Hematopoietic multipotent progenitor cell treated with erythropoietin and hydrocortisone succinate and interleukin-3 and kit ligand, for 17 days (in vitro differentiated cells): ENCODE measurements at places on chromosomes 7 and 10.

DNA sequence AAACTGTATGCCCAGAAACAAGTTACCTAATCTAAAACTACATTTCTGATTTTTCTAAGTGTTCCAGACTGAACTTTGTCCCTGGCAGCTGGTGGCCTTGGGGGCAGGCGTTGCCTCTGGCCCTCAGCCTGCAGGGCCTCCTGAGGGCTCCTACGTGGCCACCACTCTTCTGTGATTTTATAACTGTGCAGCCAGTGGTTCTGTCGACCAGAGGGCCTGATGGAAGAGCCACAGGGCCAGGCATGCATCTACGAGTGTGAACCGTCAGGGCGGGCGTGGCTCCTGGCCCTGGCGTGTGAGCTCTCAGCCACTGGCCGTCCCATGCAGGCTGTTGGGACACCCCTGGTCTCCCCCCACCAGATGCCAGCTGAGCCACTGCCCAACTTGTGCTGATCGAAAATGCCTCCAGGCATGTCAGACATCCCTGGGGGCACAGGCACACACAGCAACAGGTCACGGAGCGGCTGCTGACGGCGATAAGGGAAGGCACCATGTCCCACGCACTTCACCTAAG lies 173.4 kb downstream of the ZMYND11 start:
- DNase-seq, result no peak

DNA sequence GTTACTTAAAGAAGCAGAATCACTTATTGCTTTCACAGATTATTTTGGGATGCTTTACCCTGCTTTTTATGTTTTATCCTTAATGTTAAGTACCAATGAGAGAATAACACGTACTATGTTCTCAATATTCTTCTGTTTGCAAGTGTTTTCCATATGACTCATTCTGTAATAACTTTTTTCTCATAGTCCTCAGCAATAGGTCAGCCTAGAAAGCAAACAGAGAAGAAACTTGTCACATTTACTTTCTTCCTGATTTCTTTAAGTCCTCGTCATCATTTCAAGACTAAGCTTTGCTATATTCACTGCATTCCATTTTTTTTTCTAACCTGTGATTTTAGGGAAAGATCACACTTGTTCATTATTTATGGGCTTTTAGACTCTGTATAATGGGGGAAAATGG lies 6.8 kb upstream of the AGR2 start:
- DNase-seq, result no peak

DNA sequence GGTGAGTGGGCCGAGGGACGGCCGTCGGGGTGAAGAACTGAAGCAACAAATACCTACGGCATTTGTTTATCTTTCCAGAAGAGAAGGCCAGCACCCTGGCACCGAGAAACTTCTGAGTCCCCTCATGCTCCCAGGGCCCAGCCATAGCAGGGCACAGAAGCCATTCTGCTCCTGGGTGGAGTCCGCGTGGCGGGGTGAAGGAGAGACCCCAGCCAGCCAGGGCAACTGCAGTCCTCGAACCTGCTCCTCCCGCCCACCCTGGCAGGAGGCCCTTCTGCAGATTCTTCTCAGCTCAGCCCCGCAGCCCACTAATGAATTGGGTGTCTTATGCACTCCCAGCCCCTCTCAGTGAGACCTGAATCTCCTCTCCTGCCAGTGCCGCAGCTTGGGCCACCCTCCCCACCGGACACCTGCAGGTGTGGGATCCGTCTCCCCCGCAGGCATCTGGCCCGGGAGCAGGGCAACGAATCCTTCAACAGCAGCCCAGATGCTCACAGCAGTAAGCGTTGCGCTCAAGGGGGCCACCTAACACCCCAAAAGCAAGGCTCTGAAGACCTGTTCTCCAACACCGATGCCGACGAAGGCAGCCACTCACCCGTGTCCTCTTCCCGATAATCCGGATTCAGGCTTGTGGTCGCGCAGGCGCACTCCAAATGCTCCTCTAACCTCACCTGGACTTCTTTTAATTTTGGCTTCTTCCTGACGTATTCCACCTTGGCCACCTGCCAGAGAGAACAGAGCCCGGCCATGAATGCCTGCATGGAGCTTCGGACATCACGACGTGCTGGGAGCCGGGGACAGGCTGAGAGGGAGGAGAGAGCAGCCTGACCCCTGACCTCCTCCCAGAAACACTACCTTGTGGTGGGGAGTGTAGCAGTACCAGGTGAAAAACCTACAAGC lies 18.9 kb downstream of the PDGFA start:
- no peak for DNase-seq

GRCh38 chr7:105837765-105838626 lies 38.4 kb downstream of the ATXN7L1 start:
- no peak for DNase-seq

GRCh38 chr7:29564496-29565223 lies 1.0 kb downstream of the PRR15 start:
- no peak for DNase-seq

- DNase-seq, result no peak
These were observed 54.0 kb upstream of the KCNIP2 start for GRCh38 chr10:101897633-101898032.

- DNase-seq, result no peak
These were observed 33.4 kb downstream of the CDCA7L start for GRCh38 chr7:21912305-21912704.

GRCh38 chr10:785861-786214 lies 96.4 kb upstream of the DIP2C start:
- no peak for DNase-seq

DNA sequence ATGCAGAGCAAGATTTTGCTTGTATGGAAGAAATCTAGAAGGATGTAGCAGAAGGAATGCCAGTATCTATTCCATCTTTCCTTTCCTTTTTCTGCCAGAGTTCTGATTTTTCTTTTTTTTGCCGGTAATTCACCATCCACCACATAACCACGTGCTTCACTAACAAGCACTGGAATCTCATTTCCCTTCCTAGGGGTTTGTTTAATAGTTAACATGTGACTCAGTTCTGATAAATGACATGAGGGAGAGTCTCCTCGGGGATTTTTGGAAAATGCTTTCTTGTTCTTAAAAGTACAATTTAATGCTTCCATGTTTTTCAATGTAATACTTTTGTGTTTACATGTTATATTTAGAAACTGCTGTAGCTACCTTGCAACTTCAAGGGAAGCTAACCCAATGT lies 590.2 kb downstream of the SH2D4B start:
- no peak for DNase-seq

- no peak for DNase-seq
These were observed 18.4 kb downstream of the TMEM273 start for GRCh38 chr10:49169776-49170175.

- no peak for DNase-seq
These were observed 142.9 kb upstream of the AKR1E2 start for GRCh38 chr10:4683137-4683536.

DNA sequence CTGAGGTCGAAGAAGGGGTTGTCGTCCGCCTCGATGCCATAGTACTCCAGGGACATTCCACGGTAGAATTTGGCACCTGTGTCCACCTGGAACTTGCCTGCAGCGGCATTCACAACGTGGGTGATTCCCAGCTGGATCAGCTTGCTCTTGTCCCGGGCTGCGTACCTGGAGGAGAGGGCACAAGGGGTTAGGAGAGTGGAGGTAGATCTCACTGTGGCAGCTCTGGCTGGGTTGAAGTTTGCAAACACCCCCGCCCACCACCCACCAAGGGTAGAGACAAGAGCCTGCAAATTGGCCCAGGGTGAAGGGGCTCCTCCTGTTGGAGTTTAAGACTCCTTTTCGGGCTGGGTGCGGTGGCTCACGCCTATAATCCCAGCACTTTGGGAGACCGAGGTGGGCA lies 15.8 kb upstream of the SAMD8 start:
- no peak for DNase-seq

DNA sequence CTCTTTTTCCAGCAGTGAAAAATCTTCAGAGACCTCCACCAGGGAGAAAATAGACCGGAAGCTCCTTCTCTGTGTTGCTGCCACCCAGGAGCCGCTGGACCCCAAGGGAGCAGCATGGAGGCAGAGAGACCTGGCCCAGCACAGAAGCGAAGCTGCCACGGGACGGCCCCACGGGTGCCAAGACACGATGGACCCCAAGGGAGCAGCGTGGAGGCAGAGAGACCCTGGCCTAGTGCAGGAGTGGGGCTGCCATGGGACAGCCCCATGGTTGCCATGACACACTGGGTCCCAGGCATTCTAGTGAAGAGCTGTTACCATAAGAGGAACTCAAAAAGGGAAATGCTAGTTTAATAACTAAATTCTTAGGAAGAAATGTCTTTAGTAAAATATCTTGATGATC lies 186.3 kb downstream of the PTPRN2 start:
- DNase-seq, result no peak

GRCh38 chr7:157139111-157139809 lies 534 bp downstream of the UBE3C start:
- peak; percentile 52 for DNase-seq

GRCh38 chr7:45584261-45585210 lies 10.4 kb downstream of the ADCY1 start:
- no peak for DNase-seq

GRCh38 chr7:43747328-43748105 lies 11.0 kb upstream of the BLVRA start:
- DNase-seq, result no peak

DNA sequence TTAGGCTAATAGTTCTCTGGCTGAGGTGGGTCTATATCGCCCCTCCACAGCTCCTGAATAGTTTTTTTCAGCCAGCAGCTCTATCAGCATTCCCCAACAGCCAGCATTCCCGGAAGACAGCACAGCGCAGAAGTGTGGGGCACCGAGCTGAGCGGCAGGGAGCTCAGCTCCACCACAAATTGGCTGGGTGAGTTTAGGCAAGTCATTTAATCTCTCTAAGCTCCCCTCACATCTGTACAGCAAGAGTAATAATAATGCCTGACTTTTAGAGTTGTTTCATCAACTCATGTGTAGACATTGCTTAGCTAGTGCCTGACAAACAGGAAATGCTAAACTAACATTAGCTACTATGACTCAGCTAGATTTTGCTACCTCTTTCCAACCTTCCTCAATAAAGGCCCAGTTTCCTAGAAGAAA lies 247.9 kb upstream of the PTN start:
- DNase-seq, result no peak

DNA sequence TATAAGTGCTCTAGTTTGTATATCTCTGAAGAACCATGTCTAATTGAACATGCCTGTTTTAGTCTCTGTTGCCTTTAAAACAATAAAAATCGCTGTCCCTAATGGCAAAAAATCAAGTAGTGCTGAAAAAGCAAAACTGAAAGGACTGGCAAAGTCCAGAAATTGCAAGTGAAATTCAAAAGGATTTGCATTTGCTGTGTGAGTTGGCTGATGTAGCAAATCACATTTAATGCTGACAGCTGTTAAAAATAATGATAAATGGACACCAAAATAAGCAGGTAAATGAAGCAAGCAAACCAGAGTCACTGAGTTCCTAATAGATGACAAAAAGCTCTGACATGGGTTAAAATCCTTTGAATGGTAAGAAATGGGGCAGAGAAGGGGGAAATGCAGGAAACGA lies 874.1 kb downstream of the GRM8 start:
- no peak for DNase-seq

GRCh38 chr7:110868458-110868857 lies 222.5 kb upstream of the LRRN3 start:
- DNase-seq, result no peak

- no peak for DNase-seq
These were observed 491.0 kb downstream of the LRMDA start for GRCh38 chr10:75922435-75922834.

DNA sequence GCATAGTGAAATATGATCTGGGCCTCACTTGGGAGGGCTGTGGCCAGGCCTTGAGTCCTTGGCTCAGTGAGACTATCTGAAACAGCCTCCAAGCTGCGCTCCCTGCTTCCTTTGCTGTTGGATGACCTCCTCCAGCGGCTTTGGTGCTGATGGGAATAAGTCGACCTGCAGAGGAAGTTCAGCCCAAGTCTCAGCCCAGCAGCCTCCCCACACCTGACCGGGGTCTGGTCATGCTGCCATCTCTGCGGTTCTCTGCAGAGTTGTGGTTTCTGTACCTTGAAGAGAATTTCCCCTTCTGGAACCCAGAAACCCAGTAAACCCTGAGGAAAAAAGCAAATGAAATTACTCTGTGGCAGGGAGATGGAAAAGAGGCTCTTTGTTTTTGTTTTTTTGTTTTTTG lies 4.6 kb upstream of the RBAK start:
- DNase-seq, result no peak

GRCh38 chr7:46007990-46008643 lies 87.0 kb upstream of the IGFBP3 start:
- DNase-seq, result no peak

GRCh38 chr7:2248984-2249694 lies 7.1 kb downstream of the NUDT1 start:
- DNase-seq, result no peak

- no peak for DNase-seq
These were observed 582.4 kb upstream of the FZD8 start for GRCh38 chr10:36224431-36224985.

DNA sequence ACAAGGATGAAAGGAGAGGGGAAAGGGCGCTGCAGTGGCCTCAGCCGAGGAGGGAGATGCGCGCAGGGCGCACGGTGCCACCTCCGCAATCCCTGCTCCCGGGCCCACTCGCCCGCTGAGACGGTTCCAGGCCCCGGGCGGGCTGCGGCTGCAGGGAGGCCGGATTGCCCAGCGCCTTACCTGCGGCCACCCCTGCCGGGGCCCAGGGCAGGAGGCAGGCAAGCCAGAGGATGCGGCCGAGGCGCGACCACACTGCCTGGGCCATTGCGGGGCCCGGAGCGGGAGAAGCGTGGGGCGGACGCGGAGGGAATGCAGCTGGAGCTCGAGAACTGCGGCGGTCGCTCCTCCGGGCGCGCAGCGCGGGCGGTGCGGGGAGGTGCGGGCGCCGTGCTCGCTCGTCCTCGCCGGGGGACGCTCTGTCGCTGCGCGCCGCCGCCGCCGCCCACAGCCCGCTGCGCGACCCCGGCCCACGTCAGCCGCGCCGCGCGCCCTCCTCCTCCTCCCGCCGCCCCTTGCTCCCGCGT lies at the start of gene TMEM130:
TMEM130 (minus strand) TSS at position 418 of the 524 bp plus-strand sequence; CDS start at position 265, 153 bp downstream.
- DNase-seq, result no peak

- DNase-seq, result no peak
These were observed 766 bp downstream of the BAMBI start for GRCh38 chr10:28677888-28678686.

DNA sequence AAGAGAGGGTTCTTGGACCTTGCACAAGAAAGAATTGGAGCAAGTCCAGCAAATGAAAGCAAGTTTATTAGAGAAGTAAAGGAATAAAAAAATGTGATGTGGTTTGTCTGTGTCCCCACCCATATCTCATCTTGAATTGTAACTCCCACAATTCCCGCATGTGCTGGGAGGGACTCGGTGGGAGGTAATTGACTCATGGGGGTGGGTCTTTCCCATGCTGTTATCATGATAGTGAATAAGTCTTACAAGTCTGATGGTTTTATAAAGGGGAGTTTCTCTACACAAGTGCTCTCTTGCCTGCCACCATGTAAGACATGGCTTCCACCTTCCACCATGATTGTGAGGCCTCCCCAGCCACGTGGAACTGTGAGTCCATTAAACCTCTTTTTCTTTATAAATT lies 39.2 kb upstream of the FZD9 start:
- DNase-seq, result no peak

- no peak for DNase-seq
These were observed 369.6 kb upstream of the VWC2 start for GRCh38 chr7:49403844-49404243.

- DNase-seq, result no peak
These were observed 321.4 kb upstream of the HGF start for GRCh38 chr7:82091126-82091684.

GRCh38 chr10:96910488-96911395 lies 78.6 kb downstream of the LCOR start:
- DNase-seq, result peak; percentile 80
